ENCODE measurements at places on chromosomes 4 and X. TPM values are rescaled to one million over a fixed set of nuclear protein-coding genes. Genes with fewer than 3 reads are reported as not detected.

Gene PPP2R2C
- 32.9 TPM for total RNA-seq

Gene NBDY
- total RNA-seq, result 65.6 TPM

Gene INTS6L
- 3.6 TPM for total RNA-seq

Gene NPNT
- total RNA-seq, result 15.8 TPM

Gene WDR17
- 0.20 TPM for total RNA-seq

DNA sequence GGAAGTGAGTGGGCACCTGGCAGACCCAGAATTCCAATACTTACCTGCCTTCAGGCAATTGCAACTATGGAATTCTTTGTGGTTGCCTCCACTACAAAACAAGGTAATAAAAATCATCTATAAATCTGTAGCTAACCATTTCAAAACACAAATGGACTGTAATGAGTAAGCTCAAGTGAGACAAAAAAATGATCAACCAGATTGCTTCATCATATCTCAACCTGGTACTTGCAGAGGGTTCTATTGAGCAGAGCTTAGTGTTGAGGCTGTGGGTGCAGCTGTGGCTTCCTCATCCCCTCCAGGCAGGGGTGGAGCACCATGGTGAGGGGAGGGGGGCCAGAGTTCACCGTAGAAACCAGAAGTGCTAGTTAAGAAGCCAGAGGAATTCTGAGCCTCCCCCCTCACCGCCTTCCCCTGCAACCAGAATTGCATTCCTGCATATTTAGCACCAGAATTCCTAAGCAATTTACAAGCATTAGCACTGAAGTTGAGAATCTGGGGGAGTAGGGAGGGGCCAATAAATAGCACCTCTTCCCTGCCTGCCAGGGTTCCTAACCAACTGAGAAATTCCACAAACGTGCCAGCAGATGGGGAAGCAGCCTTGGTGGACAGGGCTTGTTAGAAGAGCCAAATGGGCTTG, 11.5 kb downstream of the CTAG1A start:
- peaks cover 30% of the 10 kb centered on the region for H3K4me1 ChIP-seq
- DNase-seq, result no peak
- H3K36me3 ChIP-seq, result no peaks in the 10 kb centered on the region

GRCh38 chr4:4330794-4331193, 40.7 kb downstream of the ZBTB49 start:
- no peak overlapping the region for H3K27ac ChIP-seq
- no peak for DNase-seq
- H3K27me3 ChIP-seq, result no peaks in the 10 kb centered on the region
- H3K4me1 ChIP-seq, result peaks cover 8% of the 10 kb centered on the region
- no peaks in the 10 kb centered on the region for H3K36me3 ChIP-seq

- no peaks in the 10 kb centered on the region for H3K36me3 ChIP-seq
- H3K27me3 ChIP-seq, result no peaks in the 10 kb centered on the region
These were observed 4.2 kb upstream of the MTMR1 start for GRCh38 chrX:150688911-150689451.

DNA sequence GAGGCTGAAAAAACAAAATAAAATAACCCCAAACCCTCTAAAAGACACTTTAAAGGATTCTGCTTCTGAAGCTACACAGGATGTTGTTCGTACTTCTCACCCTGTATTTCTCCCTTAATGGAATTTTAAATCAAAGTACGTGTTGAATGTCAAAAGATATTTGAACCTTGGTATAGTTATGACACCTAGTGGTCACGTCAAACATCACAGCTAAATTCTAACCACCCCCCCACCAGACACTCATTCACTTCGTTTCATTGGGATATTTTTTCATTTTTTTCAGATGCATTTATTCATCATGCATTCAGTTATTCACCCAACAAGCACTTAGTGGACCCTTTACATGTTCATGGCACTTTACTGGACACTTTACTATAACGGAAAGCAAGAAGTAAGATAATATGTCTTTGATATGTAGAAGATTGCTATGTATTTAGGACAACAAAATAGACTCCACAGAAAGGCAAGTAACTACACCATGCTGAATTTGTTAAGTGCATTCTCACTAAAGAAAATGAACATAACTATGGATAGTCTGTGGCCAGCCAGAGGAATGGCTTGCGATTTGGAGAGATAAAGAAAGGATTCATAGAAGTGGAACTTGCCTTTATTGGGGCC, 62.5 kb upstream of the GPR174 start:
- H3K27ac ChIP-seq, result no peak overlapping the region
- DNase-seq, result no peak
- no peak overlapping the region for H3K4me3 ChIP-seq
- no peaks in the 10 kb centered on the region for H3K36me3 ChIP-seq

DNA sequence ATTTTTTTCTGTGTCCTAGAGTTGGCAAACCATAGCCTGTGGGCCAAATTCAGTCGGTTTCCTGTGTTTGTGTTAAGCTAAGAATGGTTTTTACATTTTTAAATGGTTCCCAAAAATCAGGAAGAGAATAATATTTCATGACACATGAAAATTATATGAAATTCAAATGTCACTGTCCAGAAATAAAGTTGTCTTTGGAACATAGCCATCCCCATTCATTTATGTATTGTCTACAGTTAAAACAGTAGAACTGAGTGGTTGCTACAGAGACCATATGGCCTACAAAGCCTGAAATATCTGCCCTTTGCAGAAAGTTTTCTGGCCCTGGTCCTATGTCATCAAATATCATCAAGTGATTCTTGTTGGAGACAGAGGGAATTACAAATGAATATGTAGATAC, 15.5 kb downstream of the FRMPD4 start:
- H3K36me3 ChIP-seq, result no peaks in the 10 kb centered on the region
- no peaks in the 10 kb centered on the region for H3K4me1 ChIP-seq
- H3K27me3 ChIP-seq, result no peaks in the 10 kb centered on the region
- DNase-seq, result no peak
- no peak overlapping the region for H3K27ac ChIP-seq
- H3K4me3 ChIP-seq, result no peak overlapping the region

- DNase-seq, result no peak
- H3K36me3 ChIP-seq, result no peaks in the 10 kb centered on the region
- H3K4me1 ChIP-seq, result no peaks in the 10 kb centered on the region
These were observed 306.9 kb upstream of the ARSJ start for GRCh38 chr4:114286262-114286810.

All from HCT116 (cell line).